CD4-positive, alpha-beta T cell treated with Interleukin-4 for 1 hour (primary cell): ENCODE measurements at places on chromosomes 6 and 20.

DNA sequence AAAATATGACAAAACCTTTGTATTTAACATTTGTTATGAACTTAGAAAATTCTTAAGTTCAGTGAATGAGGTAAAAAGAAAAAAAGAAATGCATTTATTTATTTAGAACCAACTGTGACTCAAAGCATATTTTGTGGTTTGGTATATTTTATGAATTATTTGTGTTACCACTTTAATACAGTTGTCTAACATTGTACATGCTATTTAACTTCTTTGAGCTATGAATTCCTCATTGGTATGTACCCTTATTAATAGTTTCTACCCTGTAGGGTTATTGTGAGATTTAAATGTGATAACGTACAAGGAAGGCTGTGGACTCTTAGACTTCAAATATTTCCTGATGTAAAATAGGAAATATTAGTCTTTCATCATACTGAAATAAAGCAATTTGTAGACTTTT is 162.6 kb downstream of the MMUT start:
- no peak for DNase-seq

GRCh38 chr6:106974999-106975737 is 639 bp upstream of the CD24 start:
- DNase-seq, result no peak

DNA sequence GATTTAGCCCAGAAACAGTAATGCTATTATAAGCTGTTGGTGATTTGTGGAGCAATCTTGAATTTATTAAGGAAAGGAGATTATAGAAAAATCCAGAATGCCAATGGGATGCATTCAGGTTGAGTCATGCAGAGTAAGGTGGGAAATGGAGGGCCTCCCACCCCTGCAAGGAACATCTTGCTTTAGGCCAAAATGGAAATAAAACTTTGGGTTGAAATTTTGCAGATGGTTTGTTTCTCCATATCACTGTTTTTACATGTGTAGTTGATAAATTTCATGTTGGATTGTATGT is 152.4 kb downstream of the BCAS1 start:
- no peak for DNase-seq

- DNase-seq, result no peak
Observed at GRCh38 chr6:110139052-110139451, 40.4 kb downstream of the WASF1 start.

GRCh38 chr20:39264506-39265172 is 302.5 kb downstream of the DHX35 start:
- DNase-seq, result peak; percentile 16

DNA sequence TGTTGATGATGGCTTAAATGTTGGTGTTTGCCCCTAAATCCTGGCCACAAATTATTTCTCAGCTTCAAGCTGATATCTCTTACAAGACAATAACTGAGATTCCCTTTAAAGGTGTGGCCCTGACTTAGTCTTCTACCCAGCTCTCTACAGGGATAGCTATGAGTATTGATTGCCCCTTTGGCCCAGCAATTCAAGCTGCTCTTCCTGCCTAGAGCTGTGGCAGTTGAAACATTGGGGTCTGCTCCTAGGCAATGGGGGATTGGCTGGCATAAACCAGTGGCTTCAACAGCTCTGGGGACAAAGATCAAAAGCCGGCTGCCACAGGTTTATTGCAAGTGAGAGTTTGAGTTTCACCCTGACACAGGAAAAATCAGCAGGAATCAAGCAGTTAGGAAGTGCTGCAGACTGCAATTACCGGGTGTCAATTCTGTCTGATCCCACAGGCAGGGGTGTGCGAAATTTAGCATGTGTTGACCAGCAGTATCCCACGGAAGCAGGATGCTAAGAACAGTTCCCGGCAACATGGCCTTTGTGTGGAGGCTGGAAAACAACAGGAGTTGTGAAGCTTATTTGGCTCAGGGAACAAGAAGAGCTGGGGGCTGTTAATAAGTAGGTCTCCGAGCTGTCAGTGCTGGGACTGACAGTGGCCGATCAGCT is 66.2 kb upstream of the IYD start:
- DNase-seq, result no peak

- DNase-seq, result no peak
Observed at GRCh38 chr6:81718126-81718525, 34.4 kb downstream of the TENT5A start.

- DNase-seq, result no peak
Observed at GRCh38 chr20:57794600-57795341, 85.0 kb upstream of the PMEPA1 start.

GRCh38 chr6:124273701-124274100 is 470.0 kb downstream of the NKAIN2 start:
- no peak for DNase-seq

- no peak for DNase-seq
Observed at GRCh38 chr6:2731281-2731909, 19.3 kb downstream of the MYLK4 start.

DNA sequence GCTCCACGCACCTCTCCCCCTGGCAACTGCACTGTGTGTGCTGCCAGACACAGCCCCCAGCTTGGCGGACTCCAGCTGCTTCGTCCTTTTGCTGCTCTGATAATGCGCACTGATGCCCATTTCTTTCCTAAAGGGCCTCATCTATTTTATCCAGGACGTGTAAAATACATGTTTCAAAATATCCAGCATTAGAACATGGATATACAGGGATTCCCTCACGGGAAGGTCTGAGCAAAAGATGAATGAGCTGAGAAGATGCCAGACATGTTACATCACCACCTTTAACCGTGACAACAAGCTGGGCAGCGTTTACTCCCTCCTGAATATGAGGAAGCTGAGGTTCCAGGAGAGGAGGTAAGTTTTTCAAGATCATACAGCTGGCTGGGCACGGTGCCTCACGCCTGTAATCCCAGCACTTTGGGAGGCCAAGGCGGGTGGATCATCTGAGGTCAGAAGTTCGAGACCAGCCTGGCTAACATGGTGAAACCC is 32.8 kb downstream of the TNXB start:
- DNase-seq, result no peak

- DNase-seq, result no peak
Observed at GRCh38 chr6:81226957-81227356, 525.5 kb downstream of the TENT5A start.

DNA sequence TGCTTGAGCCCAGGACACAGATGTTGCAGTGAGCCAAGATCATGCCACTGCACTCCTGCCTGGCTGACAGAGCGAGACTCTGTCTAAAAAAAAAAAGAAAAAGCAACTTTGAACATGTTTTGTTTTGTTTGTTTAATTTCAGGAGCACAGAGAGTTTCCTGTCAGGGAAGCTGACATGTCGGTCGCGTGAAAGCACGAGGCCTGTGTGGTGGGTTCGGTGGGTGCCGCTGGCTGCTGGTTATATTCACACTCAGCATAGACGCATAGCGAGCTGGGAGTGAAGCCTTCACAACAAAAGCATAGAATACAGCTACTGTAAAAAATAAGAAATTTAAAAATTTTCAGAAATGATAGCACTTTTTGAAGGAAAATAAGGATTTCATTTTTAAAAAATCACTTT is 14.5 kb downstream of the MTG2 start:
- no peak for DNase-seq

GRCh38 chr6:158684745-158685324 is 35.0 kb downstream of the SYTL3 start:
- no peak for DNase-seq

- no peak for DNase-seq
Observed at GRCh38 chr6:32416036-32416435, 9.1 kb upstream of the BTNL2 start.

DNA sequence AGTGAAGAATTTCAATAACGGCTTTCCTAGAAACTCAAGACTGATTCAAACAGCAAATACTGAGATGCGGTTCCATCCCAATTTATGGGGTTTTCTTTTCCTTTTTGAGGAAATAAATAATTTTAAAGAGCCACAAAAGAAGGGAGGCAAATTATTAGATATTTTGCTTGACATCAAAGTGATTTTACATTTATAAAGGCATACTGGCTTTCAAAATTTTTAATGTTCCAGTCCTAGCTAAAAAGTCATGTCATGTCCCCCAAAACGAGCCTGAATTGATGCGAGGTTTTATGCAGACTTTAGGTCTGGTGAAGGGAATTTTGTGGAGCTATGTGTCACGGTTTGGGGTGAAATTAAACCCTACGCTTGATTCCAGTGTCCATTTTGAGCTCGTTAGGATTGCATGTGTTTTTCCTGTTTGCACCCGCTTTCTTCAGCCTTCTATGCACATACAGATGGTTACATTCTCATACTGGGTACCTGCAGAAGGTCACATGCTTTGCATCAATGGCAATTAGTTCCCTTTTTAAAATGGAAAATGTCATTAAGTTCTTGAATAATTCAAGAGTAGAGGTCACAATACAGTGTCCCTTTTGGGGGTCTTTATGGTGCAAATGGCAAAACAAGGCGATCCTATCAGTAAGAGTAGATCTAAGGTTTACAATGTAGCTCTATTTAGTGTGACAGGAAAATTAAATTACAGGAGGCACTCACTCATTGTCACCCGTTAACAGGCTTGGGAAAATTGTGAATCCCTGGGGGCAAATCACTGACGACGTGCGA is 17.3 kb downstream of the FOXA2 start:
- DNase-seq, result no peak

GRCh38 chr6:12474167-12475140 is 184.3 kb downstream of the EDN1 start:
- DNase-seq, result no peak

DNA sequence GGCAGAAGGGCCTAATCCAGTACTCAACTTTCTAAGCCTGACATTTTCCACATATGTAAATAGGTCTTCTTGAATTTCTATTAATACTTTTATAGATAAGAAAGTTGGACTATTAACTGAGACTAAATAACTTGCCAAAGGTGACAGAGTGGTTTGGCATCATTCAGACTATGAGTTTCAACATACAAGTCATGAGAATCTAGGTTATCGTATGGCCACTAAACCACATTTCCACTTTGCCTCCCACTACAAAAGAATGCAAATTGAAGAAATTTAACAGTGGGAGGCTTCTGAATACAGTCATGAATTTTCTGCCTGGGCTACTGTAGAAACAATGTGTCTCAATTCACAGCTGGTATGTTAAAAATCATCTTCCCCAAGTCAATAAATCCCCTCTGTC is 531.0 kb upstream of the AGPAT4 start:
- DNase-seq, result no peak

GRCh38 chr6:152746172-152746553 is 4.4 kb upstream of the VIP start:
- DNase-seq, result no peak

- no peak for DNase-seq
Observed at GRCh38 chr6:120214088-120214499, 864.5 kb upstream of the MAN1A1 start.

DNA sequence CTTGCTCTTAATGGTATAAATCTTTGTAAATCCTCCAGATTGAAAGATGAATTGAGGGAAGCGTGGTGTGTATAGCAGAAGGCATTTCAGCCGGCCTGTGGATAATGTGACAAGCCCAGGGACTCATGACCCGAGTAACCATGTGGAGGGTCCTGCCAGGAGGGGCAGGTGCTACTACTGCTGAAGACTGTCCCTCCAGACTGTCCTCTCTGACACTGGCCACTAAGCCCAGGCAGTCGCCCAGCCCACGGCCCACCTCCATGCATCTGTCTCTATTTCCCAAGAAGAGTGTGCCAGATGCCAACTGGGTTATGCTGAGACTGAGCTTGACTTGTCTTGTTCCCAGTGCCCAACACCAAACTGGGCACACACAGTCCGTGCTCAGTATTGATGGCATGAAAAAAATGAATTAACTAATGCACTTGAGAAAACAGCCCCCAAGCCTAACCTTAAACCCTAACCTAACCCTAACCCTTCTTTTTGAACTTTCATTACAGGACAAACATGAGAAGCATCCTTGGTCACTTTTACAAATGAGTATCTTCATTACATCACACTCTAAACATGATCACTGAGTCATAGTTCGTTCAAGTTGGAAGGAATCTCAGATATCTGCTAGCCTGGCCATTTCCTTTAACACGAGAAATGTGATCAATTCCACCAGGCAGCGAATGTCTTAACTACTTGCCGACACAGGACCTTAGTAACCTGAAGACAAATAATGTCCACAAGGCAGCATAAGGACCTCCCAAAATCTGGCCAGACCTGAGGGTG is 182.2 kb upstream of the RREB1 start:
- DNase-seq, result no peak

DNA sequence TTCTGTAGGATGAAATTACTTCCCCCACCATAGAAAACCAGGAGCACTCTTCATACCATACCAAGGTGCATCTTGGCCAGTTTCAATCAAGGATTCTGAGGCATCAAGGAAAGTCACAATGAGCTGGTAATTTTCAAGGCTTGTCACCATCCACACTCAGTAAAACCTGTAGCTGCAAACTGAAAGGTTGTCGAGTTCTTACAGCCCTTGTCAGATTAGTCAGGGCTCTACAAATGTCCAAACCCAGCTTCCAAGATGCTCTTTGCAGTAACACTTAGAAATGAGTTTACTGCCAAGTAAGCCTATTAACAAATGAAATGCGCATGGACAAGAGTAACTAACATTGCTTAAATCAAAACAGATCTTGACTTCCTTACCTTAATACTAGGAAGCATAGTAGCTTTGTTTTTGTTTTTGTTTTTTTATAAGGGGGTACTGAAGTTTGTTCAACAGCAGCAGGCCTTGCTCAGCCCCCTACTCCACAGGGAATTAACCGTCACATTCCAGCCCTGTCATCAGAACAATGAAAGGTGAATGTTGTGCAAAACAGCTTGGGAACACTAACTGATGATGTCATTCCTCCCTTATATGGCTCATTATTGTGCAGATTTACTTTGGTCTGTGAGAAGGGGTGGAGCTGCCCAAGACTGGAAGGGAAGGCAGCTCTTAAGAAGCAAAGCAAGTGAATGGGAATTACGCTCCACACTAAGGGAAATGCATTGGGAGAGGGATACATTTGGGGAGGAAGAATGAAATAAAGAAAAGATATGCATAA is 49.9 kb upstream of the TMEM30A start:
- DNase-seq, result no peak

DNA sequence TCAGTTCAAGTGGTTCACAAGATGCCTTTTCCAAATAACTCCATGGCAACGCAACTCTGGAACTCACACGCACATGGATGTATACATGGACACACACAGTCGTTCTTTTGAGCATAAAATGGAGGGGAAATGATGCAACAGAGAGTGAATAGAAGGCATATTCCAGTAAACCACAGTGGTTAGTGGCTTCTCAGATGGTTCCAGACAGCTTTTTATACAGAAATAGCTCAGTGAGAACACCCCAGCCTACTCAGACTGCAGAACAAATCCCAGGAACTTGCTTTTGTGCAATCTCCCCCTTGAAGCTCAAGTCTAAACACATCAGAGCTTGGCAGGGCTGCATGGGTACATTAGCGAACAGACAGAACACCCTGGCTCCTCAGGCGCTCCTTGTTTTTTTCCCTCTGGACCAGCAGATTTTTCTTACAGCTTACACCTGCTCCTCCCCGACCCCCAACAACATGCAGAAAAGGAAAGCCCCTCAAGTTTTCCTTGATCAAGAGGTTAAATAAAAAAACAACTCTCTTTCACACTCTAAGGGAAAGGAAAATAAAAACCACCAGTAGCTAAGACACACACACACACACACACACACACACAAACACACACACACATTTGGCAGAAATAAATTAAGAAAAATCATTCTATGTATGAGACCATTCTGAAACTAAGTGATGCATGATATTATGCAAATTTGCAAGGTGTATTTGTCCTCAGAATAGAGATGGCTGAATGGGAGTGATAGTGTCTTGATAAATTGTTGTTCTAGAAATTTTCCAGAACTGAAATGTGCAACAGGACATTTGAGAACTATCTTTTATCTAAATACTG is 51.2 kb upstream of the RANBP9 start:
- peak; percentile 38 for DNase-seq

- no peak for DNase-seq
Observed at GRCh38 chr20:51020657-51021056, 2.2 kb downstream of the KCNG1 start.

GRCh38 chr20:50724851-50725723 is 6.3 kb upstream of the PARD6B start:
- no peak for DNase-seq
